ENCODE measurements at places on chromosomes 6 and 20. TPM values are rescaled to one million over a fixed set of nuclear protein-coding genes. Genes with fewer than 3 reads are reported as not detected.

Gene HLA-G
- not detected for polyA plus RNA-seq

Gene RGL2
- polyA plus RNA-seq = 34.9 TPM

Gene LY86
- polyA plus RNA-seq = 0.23 TPM

Gene UBE3D
- 2.9 TPM for polyA plus RNA-seq

Gene PGC
- 1.1 TPM for polyA plus RNA-seq

Gene PTGIS
- 7.3 TPM for polyA plus RNA-seq

Gene NNAT
- 0.23 TPM for polyA plus RNA-seq

Gene SIRT5
- 20.3 TPM for polyA plus RNA-seq

Gene FOXS1
- polyA plus RNA-seq = 4.9 TPM
